ENCODE measurements at places on chromosomes 13 and 19.
A peak's percentile ranks its signal among the peaks of the same experiment; 100 is the strongest.

DNA sequence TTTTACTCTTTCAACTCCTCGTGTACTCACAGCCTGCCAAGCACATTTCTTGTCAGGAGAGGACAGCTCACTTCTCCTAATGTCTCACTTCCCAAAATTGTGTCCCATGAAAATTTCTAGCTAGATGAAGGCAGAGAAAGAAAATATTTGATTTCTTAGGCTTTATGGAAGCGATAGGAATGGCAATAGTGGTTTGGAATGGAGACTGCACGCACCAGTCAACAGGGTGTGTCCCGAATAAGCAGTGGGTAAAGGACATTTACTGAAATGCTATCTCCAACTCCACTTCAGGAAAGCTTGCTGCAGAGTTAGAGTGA is 321 bp upstream of the ZNF222 start:
- no peak for DNase-seq

DNA sequence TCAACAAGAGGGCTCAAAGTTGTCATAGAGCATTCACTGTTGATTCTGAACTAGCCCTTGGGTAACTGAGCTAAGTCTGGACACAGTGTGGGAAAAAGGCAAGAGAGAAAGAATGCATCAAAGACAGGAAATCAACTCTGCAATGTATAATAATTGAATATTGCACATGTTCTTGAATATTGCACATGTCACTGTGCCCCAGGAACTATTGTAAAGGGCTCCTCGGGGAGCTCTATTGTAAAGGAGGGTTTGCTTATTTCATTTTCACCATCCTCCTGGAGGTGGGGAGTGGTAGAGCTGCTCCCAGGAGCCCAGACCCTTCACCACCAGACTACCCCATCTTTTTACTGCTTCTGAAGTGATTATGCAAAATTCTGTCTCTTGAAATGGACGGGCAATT is 44.4 kb upstream of the ITM2B start:
- DNase-seq = no peak

DNA sequence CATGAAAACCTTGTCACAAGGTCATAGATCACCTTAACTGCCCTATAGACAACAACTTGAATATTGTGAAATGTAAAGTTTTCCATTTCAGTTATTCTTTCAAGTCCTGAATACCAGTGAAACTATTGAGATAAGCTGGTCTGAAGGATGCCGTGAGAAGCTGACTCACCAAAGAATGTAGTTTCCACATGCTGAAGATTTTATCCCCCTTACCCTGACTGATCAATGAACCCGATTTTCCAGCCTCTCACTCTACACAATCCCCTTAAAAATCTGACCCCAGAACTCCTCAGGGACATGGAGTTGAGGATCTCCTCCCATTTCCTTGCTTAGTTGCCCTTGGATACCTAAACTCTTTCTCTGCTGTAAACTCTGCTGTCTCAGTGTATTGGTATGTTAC is 67.5 kb downstream of the POSTN start:
- no peak for DNase-seq

GRCh38 chr13:72072261-72072660 is 205.3 kb upstream of the DACH1 start:
- DNase-seq = no peak

DNA sequence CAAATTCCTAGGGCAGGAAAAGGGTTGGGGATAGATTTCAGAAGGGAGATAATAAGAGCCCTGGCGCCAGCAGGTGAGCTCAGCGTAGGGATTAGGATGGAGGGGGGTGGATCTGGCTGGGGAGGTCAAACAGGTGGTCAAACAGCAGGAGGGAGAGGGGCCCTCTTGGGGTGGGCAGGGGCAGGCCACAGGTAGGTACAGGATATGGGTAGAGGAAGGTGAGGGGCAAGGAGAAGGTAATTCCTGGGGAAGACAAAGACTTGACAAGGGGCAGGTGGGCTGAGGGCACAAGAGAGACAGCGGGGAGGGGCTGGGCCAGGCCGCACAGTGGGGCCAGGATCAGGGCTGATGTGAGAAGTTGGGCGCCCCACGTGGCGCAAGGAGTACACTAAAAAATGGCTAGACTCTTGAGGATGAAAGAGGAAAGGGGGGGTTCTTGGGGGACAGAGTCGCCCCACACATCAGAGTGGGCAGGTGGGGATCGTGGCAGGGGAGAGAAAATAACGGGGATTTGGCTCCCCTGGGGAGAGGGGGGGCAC is 713 bp downstream of the KRI1 start:
- no peak for DNase-seq

GRCh38 chr19:18173572-18174288 is at the start of gene IFI30:
Gene IFI30, plus strand, starts transcription at chr19:18173813. Its CDS starts 29 bp downstream, at chr19:18173842.
- DNase-seq = peak; percentile 29

- DNase-seq = no peak
Observed at GRCh38 chr19:32830231-32831014, 39.1 kb downstream of the SLC7A9 start.

DNA sequence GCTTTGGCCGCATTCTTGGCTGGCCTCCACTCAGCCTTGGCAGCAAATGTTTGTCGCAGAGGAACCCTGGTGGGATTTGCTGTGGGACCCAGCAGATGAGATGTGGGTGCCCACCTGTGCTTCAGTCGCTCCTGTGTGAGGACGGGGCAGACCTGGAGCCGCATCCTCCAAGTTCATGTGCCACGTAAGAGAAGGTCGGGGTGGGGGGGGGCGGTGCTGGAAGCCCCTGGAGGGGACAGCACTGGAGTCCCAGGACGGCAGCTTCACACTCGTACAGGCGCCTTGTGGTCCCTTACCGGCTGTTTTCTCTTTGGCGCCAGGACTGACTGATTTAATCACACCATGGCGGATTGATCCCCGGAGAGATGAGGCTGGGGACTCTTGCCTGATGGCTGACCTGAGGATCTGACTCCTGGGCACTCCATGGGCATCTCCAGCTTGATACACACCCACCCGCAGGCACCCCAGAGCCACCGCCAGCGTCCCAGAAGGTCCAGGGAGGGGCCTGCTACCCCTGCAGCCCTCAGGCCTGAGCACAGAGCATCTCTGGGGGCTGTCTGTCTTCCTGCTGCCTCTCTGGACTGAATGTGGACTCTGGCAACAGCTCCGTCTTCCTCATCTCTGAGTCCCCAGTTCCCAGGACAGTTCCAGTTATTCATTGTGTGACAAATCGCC is 10.0 kb upstream of the GRTP1 start:
- no peak for DNase-seq

GRCh38 chr13:35531526-35531925 is 55.0 kb upstream of the MAB21L1 start:
- no peak for DNase-seq

DNA sequence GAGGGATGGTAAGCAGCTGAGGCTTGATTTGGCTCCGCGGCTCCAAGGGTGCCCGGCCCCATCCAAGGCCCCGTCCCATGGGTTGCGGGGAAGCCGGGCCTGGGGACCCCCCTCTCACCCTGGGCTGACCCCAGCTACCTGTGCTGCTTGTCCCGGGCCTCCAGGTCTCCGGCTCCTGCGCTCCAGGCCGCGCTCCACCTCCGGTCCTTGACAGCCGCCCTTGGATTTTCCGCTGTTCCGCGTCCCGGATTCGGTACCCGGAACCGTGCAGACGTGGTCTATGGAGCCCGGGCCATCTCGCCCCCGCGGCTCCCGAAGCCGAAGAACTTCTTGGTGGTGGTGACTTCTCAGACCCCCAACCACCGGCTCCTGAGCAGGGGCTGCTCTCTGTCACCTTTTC is 48.3 kb upstream of the C1QTNF9B start:
- DNase-seq = no peak

- DNase-seq = no peak
Observed at GRCh38 chr13:33233547-33233946, 52.0 kb downstream of the STARD13 start.

DNA sequence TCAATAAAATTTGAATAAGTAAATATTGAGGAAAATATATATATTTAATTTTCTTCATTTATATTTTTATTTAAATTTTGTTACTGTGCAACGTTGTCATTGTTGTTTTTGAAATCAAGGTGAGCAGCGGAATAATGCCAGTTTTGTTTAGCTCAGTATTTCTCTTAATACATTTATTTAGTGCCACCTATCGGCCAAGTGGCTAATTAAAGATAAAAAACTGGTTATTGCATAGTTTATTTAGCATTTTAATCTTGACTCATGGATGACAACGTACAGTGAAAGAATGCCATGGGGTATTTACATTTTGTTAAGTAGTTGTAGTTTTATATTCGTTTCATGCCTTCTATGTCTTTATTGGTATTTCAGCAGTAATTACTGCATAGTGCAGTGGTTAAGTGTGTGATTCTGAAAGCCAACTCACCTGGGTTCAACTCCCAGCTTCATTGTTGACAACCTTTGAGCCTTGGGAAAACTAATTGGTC is 265.9 kb downstream of the MYO16 start:
- no peak for DNase-seq
